ENCODE measurements at places on chromosomes 12 and 14.

- no peaks in the 10 kb centered on the region for H3K36me3 ChIP-seq
- no peak for DNase-seq
- no peak overlapping the region for H3K4me3 ChIP-seq
- no peak overlapping the region for H3K27ac ChIP-seq
These were observed 420.5 kb downstream of the GXYLT1 start for GRCh38 chr12:41724216-41724615.

- no peak for DNase-seq
- H3K27me3 ChIP-seq, result no peaks in the 10 kb centered on the region
- H3K4me3 ChIP-seq, result no peak overlapping the region
- H3K27ac ChIP-seq, result no peak overlapping the region
- no peaks in the 10 kb centered on the region for H3K36me3 ChIP-seq
These were observed 403.0 kb downstream of the SYT1 start for GRCh38 chr12:79267580-79267979.

DNA sequence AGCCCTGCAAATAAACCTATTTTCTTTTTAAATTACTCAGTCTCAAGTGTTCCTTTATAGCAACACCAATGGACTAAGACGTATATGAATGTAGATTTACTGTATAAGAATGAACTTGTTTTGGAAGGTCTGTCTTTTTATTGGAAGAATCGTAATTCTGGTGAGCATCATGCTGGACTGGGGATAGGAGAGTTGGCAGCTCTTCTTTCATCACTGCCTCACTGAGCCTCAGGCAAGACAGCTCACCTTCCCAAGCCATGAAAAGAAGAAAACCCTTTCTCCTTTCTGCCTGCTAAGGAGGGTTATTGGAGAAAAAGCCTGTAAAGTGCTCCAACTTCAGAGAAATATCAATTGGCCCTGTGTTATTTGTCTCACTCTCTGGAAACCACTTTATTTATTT is 9.1 kb upstream of the RNF34 start:
- no peaks in the 10 kb centered on the region for H3K4me1 ChIP-seq
- no peak overlapping the region for H3K4me3 ChIP-seq
- DNase-seq, result no peak

DNA sequence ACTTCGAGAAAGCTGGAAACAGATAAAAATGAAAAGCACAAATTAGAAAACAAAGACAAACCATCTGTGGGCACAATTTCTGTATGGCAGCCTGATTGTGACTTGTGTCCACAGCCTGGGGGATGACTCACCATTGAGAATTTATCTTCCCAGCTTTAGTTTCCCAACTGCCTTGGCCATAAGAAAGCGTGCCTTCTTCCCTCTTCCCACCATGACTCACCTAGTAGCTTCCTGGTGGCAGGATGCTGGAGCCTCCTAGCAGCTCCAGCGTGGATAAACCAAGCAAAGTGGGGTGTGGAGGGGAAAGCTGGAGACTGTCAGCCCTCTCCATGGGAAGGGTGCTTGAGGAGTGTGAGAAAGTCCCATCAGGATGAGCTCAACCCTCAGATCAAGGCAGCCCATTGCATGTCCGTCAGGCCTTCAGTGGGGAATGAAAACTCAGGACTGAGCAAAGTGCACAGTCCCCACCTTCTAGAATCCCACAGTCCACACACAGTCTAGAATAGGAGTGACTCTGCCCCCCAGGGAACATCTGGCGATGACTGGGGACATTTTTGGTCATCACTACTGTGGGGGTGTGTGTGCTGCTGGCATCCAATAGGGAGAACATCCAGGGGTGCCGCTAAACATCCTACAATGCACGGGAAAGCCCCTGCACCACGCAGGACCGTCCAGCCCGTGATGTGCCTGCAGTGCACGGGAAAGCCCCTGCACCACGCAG is 22.4 kb upstream of the SERPINA6 start:
- peaks cover 14% of the 10 kb centered on the region for H3K4me1 ChIP-seq
- H3K27me3 ChIP-seq, result peaks cover 24% of the 10 kb centered on the region
- H3K4me3 ChIP-seq, result no peak overlapping the region
- H3K36me3 ChIP-seq, result no peaks in the 10 kb centered on the region
- H3K27ac ChIP-seq, result no peak overlapping the region

DNA sequence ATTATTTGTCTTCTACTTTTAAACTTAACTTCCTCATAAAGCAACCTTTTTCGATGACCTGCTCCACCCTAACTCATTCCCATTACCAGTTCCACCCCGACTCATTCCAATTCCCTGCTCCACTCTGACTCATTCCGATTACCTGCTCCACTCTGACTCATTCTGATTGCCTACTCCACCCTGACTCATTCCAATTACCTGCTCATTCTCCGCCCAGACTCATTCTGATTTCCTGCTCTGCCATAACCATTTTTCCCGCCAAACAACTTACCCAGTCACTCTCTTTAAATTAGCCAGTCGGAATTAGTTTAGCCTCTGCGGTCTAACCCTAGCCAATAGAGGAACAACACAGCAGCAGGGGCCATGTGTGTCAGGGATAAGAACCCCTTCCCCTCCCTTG is 249.1 kb downstream of the DPY19L2 start:
- no peak overlapping the region for H3K4me3 ChIP-seq
- H3K4me1 ChIP-seq, result no peaks in the 10 kb centered on the region
- no peaks in the 10 kb centered on the region for H3K36me3 ChIP-seq
- no peak for DNase-seq

- no peak for DNase-seq
- H3K27me3 ChIP-seq, result peaks cover 47% of the 10 kb centered on the region
- H3K4me1 ChIP-seq, result no peaks in the 10 kb centered on the region
- no peaks in the 10 kb centered on the region for H3K36me3 ChIP-seq
- peak overlapping the region; percentile 45 for H3K4me3 ChIP-seq
These were observed 4.1 kb downstream of the CD163L1 start for GRCh38 chr12:7439579-7440505.

GRCh38 chr12:108578264-108578663 is 15.9 kb downstream of the ISCU start:
- no peak for DNase-seq
- no peaks in the 10 kb centered on the region for H3K36me3 ChIP-seq
- H3K4me1 ChIP-seq, result peaks cover 18% of the 10 kb centered on the region
- H3K27ac ChIP-seq, result no peak overlapping the region
- H3K4me3 ChIP-seq, result no peak overlapping the region

- no peak overlapping the region for H3K27ac ChIP-seq
- no peak overlapping the region for H3K4me3 ChIP-seq
- peaks cover 5% of the 10 kb centered on the region for H3K27me3 ChIP-seq
- no peaks in the 10 kb centered on the region for H3K4me1 ChIP-seq
- H3K36me3 ChIP-seq, result no peaks in the 10 kb centered on the region
These were observed 279.7 kb upstream of the ATP2B1 start for GRCh38 chr12:89988188-89988915.
